ENCODE measurements at places on chromosomes 13 and 19.

DNA sequence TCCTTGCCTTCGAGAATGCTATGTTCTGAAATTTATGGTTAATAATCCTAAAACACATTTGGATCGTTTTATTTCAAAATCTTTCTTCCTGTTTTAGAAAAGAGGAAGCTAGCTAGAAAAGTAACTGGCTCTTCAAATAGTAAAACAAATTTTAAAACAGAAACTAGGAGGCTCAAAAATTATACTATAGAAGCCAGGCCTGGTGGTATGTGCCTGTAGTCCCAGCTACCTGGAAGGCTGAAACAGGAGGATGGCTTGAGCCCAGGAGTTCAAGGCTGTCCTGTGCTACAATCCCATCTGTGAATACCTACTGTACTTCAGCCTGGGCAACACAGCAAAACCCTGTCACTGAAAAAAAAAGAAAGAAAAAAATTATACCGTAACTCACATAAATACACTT is 57.9 kb downstream of the ELF1 start:
- no peak for DNase-seq

GRCh38 chr13:31998131-31998530 is 33.4 kb upstream of the FRY start:
- no peak for DNase-seq

DNA sequence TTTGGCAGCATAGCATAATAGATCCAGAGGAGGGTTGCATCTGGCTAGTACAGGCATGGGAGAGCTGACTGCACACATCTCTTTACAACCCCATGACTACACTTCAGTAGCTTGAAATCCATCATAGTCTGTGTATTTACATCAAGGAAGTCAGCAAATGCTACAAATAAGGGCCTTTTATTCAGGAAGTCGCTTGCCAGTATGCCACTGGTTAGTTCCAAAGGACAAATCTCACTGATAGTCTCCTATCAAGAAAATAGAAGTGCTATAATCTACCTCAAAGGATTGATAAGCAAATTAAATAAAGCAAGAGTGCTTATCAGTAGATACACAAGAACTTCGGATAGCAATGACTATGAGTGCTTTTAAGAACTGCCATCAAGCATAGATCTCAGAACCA is 112.7 kb downstream of the KLF12 start:
- no peak for DNase-seq

DNA sequence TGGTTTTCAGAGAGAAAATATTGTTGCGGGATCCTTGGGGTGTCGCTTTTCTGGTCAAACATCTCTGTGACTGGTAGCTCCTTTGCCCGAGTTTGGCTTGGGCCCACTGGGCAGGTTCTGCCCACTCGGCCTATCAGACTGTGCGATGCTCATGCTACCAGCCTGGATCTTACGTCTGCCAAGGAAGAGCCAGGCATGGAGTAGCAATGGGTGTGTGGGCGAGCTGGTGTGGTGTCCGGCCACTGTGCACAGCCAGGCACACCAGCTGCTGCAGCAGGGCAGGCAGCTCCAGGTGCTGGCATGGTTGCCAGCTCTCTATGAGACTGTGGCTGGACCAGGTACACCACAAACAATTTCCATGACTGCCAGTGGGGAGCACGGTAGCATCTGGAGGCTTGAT is 1351.8 kb upstream of the PCDH20 start:
- DNase-seq, result no peak

DNA sequence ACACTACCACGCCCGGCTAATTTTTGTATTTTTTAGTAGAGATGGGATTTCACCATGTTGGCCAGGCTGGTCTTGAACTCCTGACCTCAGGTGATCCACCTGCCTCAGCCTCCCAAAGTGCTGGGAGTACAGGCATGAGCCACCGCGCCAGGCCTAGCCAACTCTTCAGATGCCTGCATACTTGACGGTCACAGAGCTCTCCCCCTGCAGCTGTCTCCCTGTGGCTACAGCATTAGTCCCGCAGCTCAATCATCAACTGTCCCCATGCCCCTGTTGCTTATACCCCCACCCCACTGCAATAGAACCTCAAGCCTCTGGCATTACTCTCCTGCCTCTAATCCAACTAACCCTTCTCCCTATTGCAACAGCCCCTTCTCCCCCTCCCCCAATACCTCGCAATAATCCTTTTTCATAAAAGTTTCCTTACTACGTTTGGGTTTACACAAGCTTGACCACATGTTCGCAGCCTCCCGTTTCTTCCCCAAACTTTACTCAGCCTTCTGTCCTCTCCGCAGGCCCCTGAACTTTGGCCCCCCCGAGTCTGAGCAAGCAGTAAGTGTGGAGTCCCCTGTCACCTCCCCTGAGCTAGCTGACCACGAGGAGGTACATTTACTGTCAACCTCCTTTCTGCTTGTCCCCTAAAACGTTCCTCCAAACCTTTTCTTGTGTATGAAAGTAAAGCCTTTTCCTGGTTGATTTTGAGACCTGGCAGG is 1.7 kb downstream of the ZNF77 start:
- DNase-seq, result no peak

- no peak for DNase-seq
These were observed 3.7 kb downstream of the BRSK1 start for GRCh38 chr19:55287361-55288079.

DNA sequence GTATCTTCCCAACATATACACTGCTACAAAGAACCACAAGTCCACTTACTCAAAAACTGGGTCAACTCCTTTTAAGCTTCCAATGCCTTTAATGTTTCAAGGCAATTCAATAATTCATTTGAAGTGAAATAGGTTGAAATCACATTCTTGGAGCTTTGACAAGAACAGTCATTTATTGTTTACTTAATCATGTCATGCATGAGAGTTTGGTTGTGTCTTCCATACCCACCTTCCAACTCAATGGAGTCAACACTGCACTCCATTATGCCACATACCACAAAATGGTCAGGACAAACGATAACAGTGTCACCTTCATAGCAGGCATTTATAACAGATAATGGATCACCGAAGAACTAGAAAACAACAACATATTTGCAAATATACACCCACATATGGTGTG is 506.3 kb downstream of the UQCRFS1 start:
- no peak for DNase-seq

DNA sequence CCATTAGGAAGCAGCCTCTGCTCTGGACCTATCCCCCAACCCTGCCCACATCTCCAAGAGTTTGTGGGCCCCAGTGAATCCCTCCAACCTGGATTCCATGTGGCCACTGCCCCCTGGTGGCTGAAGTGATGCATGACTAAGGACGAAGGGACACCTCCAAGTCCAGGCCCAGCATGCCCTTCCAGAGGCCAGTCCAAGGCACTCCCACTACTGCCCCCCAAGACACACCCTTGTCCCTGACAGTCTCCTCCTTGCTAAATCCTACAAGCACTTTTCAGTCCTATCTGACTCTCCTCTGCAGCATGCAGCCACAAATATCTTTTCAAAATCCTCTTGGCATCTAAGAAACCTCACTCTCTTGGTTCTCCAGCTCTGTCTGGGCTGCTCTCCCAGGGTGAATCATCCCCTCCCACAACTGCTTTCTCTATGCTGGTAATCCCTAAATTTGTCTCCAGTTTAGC is 33.0 kb downstream of the DEDD2 start:
- DNase-seq, result peak; percentile 49

GRCh38 chr19:56347163-56347778 is 32.6 kb upstream of the ZSCAN5A start:
- DNase-seq, result no peak

DNA sequence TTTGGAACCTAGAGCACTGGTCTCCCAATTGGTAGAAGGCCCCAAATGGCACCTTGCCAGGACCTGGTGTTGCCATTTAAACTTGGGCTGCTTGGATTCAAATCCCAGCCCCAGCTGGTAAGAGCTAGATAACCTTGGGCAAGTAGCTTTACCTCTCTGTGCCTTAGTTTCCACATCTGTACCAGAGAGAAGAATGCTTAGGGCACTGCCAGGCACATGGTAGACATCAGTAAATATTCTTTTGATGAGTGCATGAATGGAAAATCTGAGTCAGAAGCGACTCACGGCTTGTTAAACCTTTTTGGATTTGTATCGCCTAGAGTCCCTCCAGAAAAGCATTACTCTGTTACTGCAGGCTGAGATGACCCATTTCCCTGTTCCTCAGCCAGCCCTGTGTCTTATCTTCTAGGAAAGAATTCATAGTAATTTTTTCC is 90.9 kb downstream of the SIPA1L3 start:
- peak; percentile 88 for DNase-seq

GRCh38 chr13:45623516-45624090 is 8.1 kb upstream of the ERICH6B start:
- no peak for DNase-seq

GRCh38 chr19:35740108-35740422 is 2.2 kb downstream of the IGFLR1 start:
- no peak for DNase-seq

DNA sequence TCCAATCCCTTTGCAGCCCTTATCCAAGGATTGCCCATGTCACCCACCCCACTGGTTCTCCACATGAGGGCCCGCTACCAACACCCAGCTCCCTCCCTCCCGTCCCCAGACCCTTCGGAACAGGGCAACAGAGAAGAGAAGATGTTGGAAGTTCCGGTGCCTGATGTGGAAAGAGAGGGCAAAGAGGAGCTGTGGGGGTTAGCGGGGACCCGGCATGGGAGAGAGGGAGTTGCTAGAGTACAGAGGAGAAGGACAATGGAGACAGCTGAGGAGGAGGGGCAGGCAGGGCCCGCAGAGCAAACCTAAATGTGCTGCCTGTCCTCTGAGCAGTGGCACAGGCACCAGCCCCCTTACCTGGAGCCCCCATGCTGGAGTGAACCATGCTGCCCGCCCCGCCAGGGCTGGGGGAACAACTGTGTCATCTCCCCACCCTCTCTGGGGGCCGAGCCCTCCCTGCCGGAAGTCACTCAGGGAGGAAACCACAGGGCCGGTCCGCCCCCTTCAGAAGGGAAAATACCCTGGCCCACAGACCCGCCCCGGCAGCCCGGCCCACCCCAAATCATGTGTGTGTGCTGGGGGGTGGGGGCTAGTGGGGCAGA is at the start of gene POU2F2:
TSS of gene POU2F2 (minus strand) at position 417 of the 599 bp plus-strand sequence. CDS start at position 382, 35 bp downstream.
- DNase-seq, result no peak

DNA sequence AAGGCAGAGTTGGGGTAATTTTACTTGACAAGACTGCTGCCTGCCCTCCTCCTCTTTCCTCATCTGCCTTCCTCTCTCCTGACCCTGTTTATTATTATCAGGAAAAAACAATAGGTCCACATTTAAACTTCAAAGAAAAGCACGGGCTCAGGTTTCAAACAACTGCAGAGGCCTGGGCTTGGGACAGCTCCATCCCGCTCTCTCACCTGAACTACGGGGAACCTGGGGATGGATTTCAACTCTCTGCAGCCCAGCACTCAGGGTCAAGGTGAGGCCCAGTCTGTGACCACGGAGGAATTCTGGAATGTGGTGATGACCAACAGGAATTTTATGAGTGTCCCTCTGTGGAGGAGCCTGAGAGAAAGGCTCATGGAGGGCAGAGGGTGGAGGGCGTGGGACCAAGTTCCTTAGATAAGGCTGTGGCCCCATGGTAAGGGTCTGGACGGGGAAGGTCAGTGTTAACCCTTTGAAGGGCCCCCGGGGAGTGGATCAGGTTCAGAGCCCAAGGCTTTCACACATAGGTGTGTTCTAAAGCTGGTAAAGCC is 220.8 kb upstream of the MAB21L1 start:
- no peak for DNase-seq

- DNase-seq, result no peak
These were observed 10.2 kb upstream of the SUPT20H start for GRCh38 chr13:37069597-37070103.

DNA sequence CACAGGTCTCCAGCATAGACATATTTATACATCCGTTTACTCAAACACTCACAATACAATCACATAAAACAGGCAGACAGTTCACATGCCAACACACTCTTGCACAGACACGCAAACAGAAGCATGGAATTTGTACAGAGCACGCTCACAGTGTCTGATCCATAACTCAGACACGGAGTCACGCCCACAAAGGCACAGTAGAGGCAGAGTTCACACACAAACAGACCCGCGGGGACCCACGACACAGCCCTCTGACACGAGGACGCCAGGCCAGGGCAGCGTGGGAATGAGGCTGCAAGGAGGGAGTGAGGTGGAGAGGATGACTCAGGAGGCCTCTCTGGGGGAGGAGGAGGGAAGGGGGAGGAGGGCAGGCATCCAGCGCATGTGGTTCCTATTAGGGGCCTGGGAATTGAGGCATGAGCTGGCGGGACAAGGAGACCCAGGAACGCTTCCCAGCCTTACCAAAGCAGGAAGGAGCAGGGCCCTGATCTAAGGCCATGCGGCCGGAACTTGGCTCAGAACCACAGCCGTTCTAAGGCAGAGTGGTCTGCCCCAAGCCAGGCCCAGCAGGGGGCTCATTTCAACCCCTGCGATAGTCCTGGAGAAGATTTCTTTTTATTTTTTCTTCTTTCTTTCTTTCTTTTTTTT is 9.1 kb upstream of the OLFM2 start:
- DNase-seq, result peak; percentile 93

- DNase-seq, result no peak
These were observed 42.8 kb upstream of the NPAS1 start for GRCh38 chr19:46976845-46977320.

GRCh38 chr13:40165316-40165932 is 501.0 kb downstream of the FOXO1 start:
- no peak for DNase-seq

DNA sequence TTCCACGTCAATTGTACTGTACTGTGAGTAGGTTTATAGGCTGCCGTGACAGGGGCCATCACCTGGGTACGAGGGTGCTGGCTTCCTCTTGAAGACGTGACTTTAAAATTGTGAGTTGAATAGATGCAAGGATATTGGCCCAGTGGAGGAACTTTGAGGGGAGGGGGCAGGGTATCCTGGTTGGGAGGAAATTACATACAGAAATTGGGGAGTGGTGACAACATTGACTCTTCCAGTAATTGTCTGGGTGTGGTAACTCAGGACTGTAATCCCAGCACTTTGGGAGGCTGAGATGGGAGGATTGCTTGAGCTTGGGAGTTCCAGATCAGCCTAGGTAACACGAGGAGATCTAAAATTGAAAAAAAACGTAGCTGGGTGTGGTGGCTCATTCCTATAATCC is 30.4 kb downstream of the DPRX start:
- DNase-seq, result no peak

DNA sequence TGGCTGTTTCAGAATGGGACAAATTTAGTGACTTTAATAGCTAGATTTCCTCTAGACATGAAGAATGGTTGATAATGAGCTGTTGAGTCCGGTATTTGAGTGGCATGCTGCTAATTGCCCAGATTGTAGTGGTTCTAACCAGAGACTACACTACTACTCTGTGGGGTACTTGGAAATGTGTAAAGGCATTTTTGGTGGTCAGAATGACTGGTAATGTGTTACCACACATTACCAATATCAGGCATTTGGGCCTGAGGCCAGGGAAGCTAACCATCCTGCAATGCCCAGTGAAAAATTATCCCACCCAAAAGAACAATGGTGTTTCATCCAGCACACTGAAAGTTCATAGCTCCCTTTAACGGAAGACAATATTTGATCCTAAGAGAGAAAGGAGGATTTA is 17.5 kb upstream of the N4BP2L1 start:
- no peak for DNase-seq
